Foreskin fibroblast (primary cell): ENCODE measurements at places on chromosomes 2 and 18.

- DNase-seq: no peak
These were observed 75.0 kb downstream of the TPO start for GRCh38 chr2:1488181-1488671.

DNA sequence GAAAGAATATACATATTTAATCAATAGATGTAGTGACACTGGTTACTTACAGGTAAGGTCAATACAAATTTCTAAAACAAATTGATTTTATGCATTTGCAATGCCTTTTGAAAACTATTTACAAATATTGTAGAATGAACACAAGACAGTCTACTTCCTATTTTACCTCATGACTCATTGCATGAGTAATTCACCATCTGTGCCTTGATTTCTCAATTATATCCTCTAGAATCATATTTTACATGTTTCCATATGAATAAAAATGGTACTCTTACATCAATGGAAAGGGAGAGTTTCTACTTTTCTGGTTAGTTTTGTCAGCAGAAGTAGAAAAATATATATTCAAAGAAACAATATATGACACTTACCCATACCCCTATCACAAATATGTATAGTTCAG, 203.8 kb upstream of the CDH7 start:
- no peak for DNase-seq

- DNase-seq: no peak
These were observed 23.2 kb upstream of the ACVR1 start for GRCh38 chr2:157899125-157899839.

DNA sequence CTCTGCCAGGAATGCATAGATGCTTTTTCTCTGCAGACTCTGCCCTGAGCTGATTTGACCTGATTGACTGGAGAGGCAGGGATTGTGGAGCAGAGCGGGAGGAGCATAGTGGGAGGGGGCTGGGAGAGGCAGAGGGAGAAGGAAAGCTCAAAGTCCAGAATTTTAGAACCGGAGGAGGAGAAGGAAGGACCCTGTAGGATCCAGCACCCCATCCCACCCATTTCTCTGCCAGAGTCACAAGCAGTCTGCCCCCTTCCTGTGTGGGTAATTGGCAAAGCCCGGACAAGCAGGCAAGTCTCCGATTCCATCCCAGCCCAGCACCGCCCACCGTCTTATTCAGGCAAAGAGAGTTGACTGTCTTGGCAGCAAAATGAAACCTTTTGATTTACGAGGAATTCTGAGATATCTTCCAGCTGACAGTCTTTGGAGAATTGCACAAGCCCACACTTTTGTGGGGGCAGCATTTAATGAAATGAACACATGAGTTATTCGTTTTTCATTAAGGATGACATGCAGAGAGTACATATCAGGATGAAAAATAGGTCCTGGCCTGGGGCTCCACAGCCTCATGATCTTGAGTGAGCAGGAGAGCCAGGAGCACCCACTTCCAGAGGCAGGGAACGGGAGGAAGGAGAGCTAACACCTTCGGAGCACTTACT, 103.1 kb downstream of the MCFD2 start:
- peak; percentile 93 for DNase-seq

DNA sequence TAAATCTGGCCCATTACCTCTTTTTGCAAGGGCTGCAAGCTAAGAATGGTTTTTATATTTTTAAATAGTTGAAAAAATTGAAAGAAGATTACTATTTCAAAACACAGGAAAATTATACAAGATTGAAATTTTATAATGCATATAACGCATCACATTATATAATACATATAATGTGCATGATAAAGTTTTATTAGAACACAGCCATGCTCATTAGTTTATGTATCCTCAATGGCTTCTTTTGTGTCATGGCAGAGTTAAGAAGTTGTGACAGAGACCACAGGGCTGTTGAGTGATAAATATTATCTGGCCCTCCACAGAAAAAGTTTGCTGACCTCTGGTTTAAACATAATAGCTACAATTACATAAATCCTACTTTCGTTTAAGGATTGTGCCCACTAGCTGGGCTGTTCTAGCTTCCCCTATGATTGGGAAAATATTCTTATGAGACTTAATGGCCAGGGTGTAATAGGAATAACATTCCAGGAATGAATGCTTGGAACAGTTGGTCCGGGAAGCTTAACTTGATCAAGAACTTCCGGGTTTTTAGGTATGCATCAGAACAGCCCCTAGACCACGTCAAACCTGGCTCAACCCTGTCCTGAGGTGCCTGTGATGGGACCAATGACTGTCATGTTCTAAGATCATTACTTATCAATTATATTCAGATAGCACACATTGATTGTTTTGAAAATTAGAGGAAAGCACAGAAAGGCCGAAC, 98.7 kb upstream of the LPIN2 start:
- no peak for DNase-seq

GRCh38 chr2:98800330-98801064, 69.6 kb upstream of the MGAT4A start:
- DNase-seq: no peak

DNA sequence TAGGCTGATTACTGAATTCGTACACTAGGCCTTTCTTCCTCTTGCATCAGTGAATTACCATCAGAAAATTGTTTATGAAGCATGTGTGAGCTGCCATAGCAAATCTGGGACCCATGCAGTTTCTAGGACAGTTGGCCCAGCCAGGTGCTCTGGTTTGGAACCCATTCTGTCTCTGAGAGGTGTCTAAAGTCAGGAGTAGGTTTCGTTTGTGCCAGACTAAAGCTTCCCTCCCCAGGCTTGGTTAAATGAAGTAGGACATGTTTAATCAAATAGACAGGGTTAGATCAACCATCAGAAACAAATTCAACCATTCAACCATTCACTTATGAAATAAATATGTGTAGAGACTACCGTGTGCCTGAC, 176.9 kb downstream of the ALPK2 start:
- no peak for DNase-seq

DNA sequence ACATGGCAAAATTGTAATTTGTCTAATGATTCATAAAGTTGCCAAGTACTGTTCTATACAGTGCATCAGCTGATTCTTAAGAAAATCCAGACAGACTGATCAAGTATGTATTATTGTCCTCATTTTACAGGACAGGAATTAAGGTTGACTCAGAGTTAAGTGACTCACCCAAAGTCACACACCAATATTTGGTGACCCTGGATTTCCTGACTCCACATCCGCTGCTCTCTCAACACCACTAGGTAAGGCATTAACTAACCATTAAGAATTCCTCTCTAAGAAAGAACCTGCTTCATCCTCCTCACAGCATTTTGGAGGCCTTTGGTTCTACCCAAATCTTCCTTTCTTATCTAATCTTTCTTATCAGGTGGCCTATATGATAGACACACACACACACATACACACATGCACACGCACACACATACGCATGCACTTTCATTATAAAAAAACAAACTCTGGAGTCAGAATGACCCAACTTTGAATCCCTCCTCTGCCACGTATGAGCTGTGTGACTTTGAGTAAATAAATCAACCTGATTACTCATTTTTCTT, 150.8 kb downstream of the ANKRD44 start:
- peak; percentile 73 for DNase-seq
